Pancreas (tissue), 10 donors: ENCODE measurements at places on chromosomes 12 and 14.

DNA sequence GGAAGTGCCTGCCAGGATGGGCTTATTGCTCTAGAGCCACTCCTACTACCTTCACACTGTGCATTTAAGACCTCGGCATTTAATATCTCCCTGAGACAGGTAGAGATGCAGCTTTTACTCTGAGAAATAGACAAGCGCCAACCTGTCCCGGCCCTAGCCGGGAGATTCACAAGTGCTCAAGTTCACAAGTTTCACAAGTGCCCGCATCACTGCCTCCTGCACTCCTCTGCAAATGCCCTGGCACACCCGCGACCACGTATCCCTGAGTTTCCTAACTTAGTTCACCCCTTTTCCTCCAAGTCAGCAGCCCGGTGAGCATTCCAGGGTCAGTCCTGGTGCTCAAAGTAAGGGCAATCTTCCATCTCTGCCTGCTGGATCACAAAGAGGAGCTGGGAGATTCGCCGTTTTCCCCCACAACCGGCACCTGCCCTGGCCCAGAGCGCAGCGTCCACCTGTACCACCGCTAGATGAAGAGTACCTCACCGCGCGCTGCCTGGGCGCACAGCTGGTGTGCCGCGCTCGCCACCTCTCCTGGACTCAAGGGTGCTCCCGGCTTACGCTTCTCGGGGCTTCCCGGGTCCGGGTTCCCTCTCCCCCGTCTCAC is 5.0 kb upstream of the SLC38A4 start:
- peak; percentile 24 for DNase-seq

GRCh38 chr14:59707778-59708561 is 131.4 kb upstream of the CCDC175 start:
- no peak for DNase-seq

GRCh38 chr12:24778486-24779304 is 170.2 kb downstream of the BCAT1 start:
- DNase-seq, result no peak

DNA sequence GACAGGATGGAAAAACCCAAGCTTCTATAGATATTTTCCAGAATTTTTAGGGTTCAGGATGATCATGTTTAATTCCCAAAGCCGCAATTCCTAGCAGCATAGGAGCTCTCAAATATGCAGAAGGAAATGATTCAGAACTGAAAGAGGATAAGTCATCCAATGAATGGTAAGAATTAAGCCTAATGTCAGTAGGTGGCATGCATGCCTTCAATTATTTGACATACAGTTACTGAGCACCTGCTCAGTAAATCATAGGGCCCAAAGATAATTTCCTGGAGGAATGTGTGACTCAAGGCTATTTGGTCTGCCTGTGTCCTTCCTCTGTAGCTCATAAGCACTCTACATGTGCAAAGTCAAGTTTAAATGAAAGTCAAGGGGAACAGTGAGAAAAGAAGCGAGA is 116.8 kb upstream of the SLC38A4 start:
- no peak for DNase-seq

DNA sequence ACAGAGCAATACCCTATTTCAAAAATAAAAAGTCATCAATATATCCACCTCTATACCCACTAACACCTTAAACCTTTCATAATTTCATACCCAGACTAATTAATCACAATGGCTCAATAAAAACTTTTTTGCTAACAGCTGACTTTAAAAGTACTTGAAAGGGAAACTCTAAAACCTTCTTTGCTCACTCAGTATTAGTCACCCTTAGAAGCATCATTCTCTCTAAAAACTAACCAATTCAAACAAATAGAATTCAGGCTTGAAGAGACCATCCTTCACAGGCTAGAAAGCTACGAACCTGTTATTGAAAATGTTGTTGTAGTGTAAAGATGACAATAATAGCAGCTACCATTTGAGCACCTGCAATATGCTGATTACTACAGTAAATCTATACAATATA is 37.2 kb downstream of the HECTD1 start:
- DNase-seq, result no peak

DNA sequence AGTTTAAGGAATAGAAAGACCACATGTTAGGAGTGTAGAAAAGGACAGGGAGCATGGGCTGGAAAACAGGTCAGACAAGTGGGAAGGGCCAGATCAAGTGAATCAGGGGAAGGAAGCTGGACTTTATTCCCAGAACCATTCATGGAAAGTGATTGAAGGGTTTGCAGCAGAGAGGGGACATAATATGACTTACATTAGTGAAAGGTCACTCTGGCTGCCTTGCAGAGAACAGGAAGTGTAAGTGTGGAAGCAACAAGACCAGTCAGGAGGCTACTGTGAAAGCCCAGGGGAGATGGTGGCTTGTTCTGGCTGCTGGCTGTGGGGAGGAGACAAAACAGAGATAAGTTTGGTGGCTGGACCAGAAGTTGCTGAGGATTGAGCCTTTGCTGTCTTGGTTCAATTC is 69.1 kb downstream of the VCPKMT start:
- no peak for DNase-seq

DNA sequence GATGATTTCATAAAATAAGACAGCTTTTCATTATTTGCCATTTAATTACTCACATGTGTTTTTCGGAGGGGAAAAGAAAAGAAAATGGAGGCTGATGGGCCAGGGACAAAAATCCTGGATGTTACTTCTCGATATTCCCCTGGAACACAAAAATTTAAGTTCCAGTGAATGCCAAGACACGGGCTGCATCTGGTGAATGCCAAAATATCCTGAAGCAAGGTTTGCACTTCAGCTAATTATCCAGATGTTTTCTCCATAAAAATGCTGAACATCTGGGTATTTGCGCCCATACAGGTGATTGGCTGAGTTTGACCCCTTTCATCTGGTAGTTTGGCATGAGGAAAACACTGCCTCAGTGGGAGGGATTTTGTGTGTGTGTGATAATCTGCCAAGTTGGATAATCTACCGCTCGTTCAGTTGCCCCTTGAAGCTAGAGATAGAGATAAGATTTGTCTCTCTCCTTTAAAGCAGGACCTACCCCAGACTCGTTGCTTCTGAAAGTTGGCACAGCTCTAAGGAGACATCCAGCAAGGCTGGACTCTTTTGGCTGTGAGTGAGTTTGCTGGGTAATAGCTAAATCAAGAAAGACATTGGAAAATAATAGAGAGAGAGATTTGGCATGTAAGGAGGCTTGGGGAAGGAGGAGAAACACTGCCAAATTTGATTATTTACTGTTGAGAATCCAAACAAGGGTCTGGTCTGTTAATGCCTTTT is 390.0 kb downstream of the EGLN3 start:
- DNase-seq, result no peak

GRCh38 chr12:60173224-60174170 is 577.7 kb downstream of the SLC16A7 start:
- DNase-seq, result no peak

DNA sequence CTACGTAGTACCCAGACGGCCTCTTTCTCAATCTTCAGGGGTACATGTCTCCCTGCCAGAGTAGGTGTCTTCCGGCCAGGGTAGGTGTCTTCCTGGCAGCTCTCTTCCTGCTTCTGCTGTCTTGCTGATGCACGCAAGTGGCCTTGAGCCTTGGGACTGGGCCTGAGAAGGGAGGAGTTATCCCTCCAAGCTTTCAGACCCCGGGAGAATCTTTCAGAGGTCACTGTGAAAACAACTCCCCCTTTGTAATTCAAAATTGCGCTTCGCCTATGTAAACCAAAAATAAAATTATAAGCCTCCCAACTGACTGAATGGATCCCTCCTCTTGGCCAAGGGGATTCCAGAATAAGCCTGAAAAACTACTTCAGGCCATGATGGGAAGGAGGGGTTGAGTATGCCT is 87.3 kb upstream of the NUDT4 start:
- DNase-seq, result no peak

DNA sequence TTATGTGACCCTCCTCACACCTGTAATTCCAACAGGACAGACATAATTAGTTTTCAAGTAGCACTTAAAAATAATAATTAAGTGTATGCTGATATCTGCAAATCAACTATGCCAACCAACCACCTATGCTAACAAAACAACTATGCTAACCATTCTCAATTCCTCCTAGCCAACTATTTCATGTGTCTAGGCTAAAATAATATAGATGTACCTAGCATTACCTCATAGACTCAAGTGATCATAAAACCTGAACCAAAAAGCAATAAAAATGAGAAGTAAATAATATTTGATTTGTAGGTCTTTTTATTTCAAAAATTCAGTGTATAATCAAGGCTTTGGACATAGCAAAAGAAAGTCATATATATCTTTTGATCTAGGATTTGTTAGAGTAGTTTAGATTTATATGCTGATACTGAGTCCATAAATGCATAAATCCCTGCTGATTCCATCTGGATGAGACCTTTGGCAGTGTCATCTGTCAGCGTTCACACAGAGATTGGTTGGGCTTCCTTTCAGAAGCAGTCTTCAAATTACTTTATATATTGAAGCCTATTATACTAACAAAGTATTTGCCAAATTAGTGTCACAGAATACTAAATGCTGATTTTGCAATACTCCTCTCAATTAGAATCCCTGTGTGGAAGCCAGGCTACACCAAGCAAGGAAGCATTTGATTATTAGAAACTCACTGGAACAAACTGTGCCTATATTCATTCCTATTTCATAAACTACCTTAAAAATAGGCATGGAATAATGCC is 101.4 kb upstream of the PPM1H start:
- no peak for DNase-seq

GRCh38 chr12:8455727-8456360 is at the start of gene CLEC6A:
Gene CLEC6A (plus strand): TSS chr12:8455962. CDS start chr12:8456112, 150 bp downstream.
- no peak for DNase-seq

GRCh38 chr12:106586278-106586802 is 3.5 kb downstream of the RFX4 start:
- no peak for DNase-seq

- no peak for DNase-seq
These were observed 14.8 kb upstream of the ETNK1 start for GRCh38 chr12:22610131-22610530.

DNA sequence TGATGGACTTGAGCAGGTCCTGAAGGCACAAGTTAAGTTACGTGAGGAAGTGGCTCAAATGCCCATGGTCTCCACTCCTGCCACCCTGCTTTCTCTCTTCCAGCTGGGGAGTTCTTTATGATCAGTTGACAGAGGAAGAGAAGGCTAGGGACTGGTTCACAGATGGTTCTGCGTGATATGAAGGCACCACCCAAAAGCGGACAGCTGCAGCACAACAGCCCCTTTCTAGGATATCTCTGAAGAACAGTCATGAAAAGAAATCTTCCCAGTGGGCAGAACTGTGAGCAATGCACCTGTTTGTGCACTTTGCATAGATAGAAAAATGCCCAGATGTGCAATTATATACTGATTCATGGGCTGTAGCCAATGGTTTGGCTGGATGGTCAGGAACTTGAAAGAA is 162.4 kb upstream of the FSCB start:
- DNase-seq, result no peak

GRCh38 chr12:79058342-79058741 is 193.8 kb downstream of the SYT1 start:
- no peak for DNase-seq
